ENCODE measurements at places on chromosomes 1 and 21.

GRCh38 chr21:33069994-33070743 is at the start of gene OLIG1:
OLIG1 (plus strand) TSS chr21:33070141; CDS start chr21:33070247, 106 bp downstream.
- peak; percentile 19 for DNase-seq
- no peak within 1 kb of the TSS for H3K27ac ChIP-seq
- H3K27me3 ChIP-seq, result peaks cover 83% of the 10 kb centered on the region
- peak within 1 kb of the TSS; percentile 73 for H3K4me3 ChIP-seq
- peaks cover 3% of the 10 kb centered on the region for H3K4me1 ChIP-seq

GRCh38 chr1:162568802-162569201 is 7.3 kb downstream of the UAP1 start:
- H3K36me3 ChIP-seq, result peaks cover 15% of the 10 kb centered on the region
- peaks cover 24% of the 10 kb centered on the region for H3K4me1 ChIP-seq
- DNase-seq, result no peak
- H3K4me3 ChIP-seq, result no peak overlapping the region

DNA sequence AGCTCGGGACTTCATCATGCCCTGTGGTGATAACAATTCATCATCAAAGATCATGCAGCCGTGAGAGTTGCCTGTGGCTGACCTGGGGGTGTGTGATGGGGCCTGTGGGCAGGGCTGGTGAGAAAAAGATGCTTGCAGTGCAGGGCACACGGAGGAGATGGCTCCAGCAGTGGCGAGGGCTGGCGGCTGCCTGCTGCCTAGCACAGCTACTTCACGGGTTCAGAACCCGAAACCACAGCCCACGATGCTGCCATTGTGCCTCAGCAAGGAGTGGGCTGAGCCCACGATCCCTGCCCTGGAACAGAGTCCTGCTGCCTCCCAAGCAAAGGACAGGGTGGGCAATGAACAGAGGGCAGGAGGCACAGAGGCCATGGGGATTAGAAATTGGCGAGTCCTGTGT is 631 bp upstream of the KRTAP10-9 start:
- H3K4me3 ChIP-seq, result no peak overlapping the region
- H3K4me1 ChIP-seq, result peaks cover 21% of the 10 kb centered on the region
- H3K27me3 ChIP-seq, result no peaks in the 10 kb centered on the region
- H3K27ac ChIP-seq, result peak overlapping the region; percentile 53
- H3K36me3 ChIP-seq, result peaks cover 44% of the 10 kb centered on the region

DNA sequence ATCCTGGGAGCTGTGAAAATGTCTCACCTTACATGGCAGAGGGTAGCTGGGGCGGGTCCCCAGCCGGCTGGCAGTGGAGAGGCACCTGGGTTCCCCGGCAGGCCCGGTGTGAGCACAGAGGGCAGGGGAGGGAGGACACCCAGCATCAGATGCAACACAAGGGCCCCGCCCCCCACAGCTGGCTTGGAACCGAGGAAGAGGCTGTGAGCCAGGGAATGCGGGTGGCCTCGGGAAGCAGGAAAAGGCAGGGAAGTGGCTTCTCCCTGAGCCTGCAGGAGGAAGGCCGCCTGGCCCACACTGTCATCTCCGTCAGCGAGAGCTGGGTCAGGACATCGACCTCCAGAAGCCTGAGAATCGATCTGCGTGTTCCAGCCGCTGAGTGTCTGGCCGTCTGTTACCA is 87.3 kb downstream of the SIK1 start:
- H3K27me3 ChIP-seq, result peaks cover 5% of the 10 kb centered on the region
- DNase-seq, result no peak
- no peak overlapping the region for H3K4me3 ChIP-seq
- peaks cover 6% of the 10 kb centered on the region for H3K4me1 ChIP-seq
- peak overlapping the region; percentile 62 for H3K27ac ChIP-seq
- no peaks in the 10 kb centered on the region for H3K36me3 ChIP-seq

- no peaks in the 10 kb centered on the region for H3K36me3 ChIP-seq
- H3K27me3 ChIP-seq, result peaks cover 12% of the 10 kb centered on the region
- H3K4me1 ChIP-seq, result no peaks in the 10 kb centered on the region
- H3K27ac ChIP-seq, result no peak overlapping the region
These were observed 83.6 kb upstream of the FOXD3 start for GRCh38 chr1:63238721-63239120.

DNA sequence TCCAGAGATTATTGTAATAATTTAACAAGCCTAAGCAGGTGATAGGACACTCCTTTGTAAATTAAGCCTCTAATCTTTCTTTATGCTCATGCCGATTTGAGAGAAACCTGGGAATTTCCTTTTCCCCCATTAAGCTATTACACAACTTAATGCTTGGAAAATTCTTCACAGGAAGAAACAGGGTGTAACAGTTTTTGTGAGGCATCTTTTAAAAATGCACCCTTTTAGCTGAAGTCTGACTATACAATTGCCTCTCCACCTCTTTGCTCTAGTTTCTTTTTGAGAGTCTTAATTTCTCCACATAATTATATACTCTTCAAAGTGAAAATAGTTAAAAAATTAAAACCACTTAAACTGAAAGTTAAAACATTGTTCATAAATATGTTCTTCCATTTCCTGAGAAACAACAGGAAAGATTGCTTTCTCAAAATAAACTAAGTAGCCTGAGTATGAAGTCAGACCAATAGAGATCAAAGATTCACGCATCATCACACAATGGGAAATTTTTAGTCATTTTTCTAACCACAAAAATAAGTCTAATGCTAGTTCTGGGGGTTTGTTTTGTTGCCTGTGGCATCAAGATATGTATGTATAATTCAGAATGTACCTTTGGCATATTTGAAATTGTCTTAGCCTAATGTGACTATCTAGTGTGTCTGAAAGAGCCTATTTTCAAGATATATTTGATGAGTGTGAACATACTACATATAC is 34.7 kb downstream of the LRRC8D start:
- peak; percentile 37 for DNase-seq
- no peak overlapping the region for H3K4me3 ChIP-seq
- H3K27me3 ChIP-seq, result no peaks in the 10 kb centered on the region
- H3K27ac ChIP-seq, result no peak overlapping the region
- H3K36me3 ChIP-seq, result peaks cover 6% of the 10 kb centered on the region
- peaks cover 12% of the 10 kb centered on the region for H3K4me1 ChIP-seq

GRCh38 chr1:119647734-119648619 is at the start of gene ZNF697:
ZNF697 (minus strand) TSS chr1:119648266; CDS start chr1:119626100, 22,166 bp downstream.
- peak within 1 kb of the TSS; percentile 78 for H3K4me3 ChIP-seq
- no peak within 1 kb of the TSS for H3K27ac ChIP-seq
- peaks cover 22% of the 10 kb centered on the region for H3K27me3 ChIP-seq
- H3K36me3 ChIP-seq, result no peaks in the 10 kb centered on the region
- H3K4me1 ChIP-seq, result peaks cover 14% of the 10 kb centered on the region

Data from naive thymus-derived CD8-positive, alpha-beta T cell (primary cell).